ENCODE measurements at places on chromosomes 7 and 10.
A peak's percentile ranks its signal among the peaks of the same experiment; 100 is the strongest.

DNA sequence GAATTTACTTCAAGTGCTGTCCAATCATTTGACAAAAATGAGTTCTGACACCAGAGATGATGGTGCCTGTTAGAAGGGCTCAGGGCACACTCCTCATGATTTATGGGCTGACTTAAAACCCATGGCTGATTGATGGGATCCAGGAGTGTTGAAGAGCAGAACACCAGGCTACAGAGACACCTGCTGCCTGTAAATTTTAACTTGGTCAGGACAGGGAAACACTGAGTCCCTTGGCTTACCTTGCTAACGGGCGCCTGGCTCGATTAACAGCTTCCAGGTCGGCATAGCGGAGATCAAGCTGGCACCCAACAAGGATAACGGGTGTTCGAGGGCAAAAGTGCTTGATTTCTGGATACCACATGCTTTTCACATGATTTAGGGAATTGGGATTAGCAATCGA is 51.4 kb downstream of the RHOBTB1 start:
- no peak for DNase-seq

- no peak for DNase-seq
Observed at GRCh38 chr10:13794992-13795612, 208.3 kb downstream of the PRPF18 start.

DNA sequence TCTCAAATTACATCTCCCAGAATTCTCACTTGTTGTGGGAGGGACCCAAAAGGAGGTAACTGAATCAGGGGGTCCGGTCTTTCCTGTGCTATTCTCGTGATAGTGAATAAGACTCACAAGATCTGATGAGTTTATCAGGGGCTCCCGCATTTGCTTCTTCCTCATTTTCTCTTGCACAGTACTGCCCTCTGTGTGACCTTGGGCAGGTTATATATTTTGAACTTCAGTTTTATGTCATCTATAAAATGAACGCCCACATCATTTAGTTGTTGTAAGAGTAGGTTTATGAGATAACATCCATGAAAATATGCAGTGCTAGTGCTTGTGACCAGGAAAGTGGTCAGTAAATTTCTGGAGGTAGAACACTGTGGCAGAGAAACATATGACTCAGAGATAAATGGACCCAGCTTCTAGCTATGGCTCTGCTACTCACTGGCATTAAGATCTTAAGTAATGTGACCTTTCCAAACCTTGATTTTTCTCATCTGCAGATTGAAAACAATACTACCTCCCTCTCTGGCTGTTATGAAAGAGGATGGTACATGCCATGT is 44.3 kb downstream of the SCRN1 start:
- DNase-seq: no peak

DNA sequence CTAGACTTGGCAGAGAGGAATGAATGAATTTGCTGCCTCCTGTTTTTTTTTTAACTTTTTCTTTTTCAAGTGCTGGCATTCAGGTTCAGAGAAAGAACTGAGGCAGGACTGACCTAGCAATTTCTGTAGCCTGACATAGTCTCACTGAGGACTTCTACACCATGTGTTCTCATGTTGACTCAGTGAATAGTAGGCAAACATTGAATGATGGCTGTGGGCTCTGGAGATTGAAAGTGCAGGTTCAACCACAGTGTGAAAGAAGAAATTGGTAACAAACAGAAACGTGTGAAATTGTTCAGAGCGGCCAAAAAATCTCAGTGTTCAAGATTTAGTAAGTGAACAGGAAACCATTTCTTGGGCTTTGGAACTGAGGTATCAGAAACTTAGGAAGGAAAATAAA is 322.4 kb upstream of the GHITM start:
- DNase-seq: peak; percentile 18

GRCh38 chr7:70741666-70742065 is 390.3 kb upstream of the GALNT17 start:
- no peak for DNase-seq

DNA sequence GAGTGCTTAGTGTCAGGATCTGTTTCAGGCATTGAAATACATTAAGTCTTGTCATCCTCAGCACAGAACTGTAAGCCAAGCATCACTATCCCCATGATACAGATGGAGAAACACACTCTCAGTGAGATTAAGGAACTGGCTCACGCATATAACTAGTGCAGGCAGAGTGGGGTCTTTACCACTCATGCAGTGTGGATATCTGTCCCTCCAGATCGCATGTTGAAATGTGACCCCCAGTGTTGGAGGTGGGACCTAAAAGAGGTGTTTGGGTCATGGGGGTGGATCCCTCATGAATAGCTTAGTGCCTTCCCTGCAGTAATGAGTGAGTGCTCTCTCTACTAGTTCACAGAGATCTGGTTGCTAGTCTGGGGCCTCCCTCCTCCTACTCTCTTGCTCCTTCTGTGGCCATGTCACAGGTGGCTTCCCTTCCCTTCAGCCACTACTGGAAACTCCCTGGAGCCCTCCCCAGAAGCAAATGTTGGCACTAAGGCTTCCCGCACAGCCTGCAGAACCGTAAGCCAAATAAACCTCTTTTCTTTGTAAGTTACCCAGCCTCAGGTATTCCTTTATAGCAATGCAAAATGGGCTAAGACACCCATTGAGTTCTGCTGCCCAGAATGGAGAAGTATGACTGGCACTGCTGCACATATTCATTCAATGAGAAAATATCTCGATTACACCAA is 31.8 kb upstream of the MSMB start:
- no peak for DNase-seq

DNA sequence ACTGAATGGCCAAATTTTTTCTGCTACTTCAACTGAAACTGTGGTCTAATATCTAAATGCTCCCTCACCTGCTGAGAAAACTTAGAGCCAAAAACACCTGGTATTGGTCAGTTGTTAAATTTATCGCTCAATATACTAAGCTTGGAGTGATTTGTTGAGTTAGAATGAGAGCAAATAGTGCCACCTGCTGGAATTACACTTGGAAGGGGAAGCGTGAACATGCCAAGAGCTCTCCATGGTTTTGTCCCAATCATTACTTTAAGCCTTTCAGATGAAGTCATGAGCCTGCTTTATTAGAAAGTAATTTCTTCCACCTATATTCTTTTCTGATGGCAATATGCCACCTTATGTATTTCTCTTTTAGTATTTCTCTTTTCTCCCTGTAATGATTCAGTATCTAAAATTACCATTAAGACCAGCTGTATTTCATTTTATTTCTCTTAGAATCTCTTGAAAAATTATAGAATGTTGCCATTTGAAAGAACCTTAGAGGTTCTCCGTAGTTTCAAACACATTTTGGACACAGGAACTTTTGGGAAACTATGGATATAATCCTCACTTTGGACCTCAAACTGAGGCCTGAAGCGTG is 447.8 kb upstream of the C7orf33 start:
- peak; percentile 30 for DNase-seq

- DNase-seq: no peak
Observed at GRCh38 chr7:77370606-77371005, 45.5 kb downstream of the GSAP start.

- DNase-seq: no peak
Observed at GRCh38 chr10:96390460-96390864, 31.7 kb upstream of the OPALIN start.

DNA sequence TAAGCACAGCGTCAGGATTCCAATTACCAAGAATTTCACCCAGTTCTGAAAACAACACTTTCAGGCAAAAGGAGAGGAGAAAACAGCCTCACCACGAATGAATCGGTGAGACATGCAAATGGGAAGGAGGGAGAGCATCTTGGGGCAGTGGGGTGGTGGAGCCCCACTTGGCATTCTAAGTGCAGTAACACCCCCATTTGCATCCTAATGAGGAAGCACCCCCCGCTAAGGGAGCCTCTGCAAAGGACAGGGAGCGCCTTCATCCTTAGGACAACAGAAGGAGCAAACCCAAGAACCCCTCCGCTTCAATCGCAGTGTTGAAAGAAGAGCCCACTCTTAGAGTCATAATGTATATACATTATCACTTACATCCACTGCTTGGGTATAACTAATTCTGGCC is 46.8 kb downstream of the NRAP start:
- DNase-seq: no peak

DNA sequence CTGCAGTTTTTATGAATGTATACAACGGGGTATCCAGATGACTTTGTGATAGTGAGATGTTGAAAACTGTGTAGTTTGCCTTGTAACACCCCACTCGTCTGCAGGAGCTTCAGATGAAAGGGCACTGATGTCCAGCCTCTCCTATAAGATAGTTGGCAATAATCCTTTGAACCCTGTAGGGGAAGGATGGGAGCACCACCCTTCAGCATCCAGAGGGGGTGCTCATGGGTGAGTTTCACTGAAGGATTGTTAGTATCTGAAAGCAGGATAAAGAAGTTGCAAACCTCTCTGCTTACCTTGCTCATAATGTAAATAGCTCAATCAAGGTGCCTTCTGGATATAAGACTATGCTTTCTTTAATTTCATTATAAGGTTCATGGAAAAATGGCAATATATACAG is 201.5 kb downstream of the TMEM178B start:
- no peak for DNase-seq

GRCh38 chr7:16755397-16755796 is 1.8 kb downstream of the TSPAN13 start:
- no peak for DNase-seq

DNA sequence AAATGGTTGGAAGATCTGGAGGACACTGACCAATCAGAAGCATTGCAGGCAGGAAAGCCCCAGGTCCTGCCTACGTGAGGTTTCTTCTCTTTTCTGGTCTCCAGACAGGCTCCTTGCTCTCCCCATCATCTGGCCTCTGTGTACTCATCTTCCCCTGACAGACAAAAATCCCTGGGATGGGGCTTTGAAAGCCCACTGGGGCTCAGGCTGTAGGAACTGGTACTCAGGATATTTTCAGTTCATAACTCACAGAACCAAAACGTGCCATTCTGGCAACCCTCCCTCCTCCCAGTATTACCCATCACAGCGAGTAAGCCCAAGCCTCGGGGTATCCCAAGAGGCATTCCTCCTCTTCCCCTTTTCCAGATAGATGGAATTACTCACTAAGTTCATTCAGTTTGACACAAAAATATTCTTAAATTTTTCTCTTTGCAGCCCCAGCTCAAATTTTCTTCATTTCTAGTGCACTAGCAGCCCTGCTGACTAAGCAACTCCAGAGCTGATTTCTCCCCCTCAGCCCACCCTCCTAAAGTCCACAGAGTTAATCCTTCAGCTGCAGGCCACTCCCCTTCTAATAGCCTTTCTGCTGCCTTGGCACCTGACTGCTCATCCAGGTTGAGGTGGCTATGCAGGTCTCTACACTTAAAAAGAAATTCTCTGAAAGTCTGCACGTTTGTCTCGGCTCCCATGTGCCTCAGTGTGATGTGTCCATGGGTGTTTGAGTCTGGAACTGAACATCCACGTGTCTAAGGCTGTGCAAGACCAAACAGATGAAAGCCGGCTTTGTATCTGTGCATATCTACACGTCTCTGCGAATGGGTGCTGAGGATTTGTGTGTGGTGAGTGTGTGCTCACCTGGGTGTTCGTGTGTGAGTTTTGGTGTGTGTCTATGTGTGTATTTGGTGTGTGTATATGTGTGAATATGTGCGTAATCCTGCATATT is 331.4 kb downstream of the CCSER2 start:
- no peak for DNase-seq

GRCh38 chr7:47528471-47528870 is 53.4 kb downstream of the TNS3 start:
- DNase-seq: no peak

GRCh38 chr10:24988831-24989640 is 26.9 kb downstream of the ENKUR start:
- no peak for DNase-seq

DNA sequence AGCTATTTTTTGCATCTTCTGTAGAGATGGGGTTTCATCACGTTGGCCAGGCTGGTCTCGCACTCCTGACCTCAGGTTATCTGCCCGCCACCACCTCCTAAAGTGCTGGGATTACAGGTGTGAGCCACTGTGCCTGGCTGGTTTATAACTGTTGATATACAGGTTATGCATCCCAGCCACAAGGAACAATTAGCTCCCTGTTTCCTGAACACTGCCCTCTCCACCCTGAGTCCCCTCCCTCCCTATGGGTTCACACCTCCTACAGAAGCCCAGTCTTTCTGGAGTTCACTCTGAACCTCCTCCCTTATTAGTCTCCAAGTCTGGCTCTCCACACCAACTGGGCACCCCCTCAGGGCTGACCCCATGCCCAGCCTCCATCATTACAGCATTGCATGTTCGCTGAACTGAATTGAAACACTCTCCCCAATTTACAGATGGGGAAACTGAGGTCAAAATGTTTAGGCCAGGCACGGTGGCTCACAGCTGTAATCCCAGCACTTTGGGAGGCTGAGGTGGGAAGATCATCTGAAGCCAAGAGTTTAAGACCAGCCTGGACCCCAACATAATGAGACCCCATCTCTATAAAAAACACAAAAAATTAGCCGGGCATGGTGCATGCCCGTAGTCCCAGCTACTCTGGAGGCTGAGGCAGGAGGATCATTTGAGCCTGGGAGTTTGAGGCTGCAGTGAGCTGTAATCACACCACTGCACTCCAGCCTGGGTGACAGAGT is 1.7 kb upstream of the CLIP2 start:
- DNase-seq: no peak

DNA sequence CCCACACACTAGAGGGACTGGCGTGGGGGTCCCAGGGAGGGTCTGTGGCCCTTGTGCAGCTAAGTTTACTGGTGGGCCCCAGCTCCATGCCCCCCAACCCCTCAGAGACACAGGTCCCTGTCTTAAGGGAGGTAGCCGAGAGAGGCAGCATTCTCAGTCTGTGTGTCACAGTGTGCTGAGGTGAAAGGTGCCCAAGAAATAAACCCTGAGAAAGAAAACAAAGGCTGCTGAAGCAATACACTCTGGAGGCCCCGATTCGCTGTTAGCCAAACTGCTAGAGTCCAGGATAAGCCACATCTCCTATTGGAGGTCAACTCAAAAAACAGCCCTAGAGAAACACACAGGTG is 28.6 kb upstream of the NDST2 start:
- no peak for DNase-seq

- no peak for DNase-seq
Observed at GRCh38 chr7:76193466-76193865, 8.2 kb upstream of the SRRM3 start.

- DNase-seq: no peak
Observed at GRCh38 chr10:49361178-49361554, 34.7 kb downstream of the DRGX start.

DNA sequence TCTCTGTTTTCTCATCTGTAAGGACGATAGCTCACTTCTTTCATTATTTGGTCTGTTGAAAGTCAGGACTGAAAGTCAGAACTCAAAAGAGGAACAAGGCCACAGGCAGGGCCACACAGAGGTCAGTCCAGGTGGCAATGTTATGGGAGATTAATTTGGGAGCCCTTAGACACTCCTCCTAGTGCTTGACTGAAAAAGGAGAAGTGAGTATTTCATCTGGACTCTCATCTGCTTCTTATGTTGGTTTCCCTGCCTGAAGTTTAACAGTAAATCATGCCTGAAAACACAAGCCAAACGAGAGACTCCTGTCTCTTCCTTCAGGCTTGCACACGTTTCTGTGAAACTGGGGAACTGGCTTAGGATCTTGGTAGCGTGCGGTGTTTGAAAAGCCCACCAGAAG is 248.5 kb downstream of the BUB3 start:
- DNase-seq: no peak

DNA sequence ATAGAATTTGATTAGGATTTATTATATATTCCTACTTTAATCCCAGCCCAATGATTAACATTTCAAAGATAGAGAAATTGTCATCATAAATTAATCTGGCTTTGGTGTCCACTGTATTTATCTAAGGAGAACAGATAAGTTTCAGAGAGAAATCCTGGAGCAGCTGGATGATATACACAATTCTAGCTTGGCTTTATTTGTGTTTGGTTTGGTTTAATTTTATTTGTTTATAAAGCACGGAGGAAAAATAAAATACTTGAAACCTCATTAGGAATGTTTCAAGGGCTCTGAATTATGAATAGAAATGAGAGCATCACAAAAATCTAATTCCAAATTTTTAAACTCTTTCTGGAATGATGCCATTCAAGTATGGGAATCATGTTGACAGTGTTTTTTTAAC is 42.1 kb downstream of the SEMA3D start:
- no peak for DNase-seq
